Hair follicular keratinocyte (primary cell): ENCODE measurements at places on chromosomes 13 and 19. TPM values are rescaled to one million over a fixed set of nuclear protein-coding genes. Genes with fewer than 3 reads are reported as not detected.

Gene KIR3DL1
- total RNA-seq: not detected in 2 replicates

Gene LIPE
- total RNA-seq: 20.8 and 23.8 TPM in 2 replicates

Gene RNF17
- not detected in 2 replicates for total RNA-seq

Gene VSIG10L
- total RNA-seq: 0.08 and 0.62 TPM in 2 replicates

Gene CBY2
- not detected in 2 replicates for total RNA-seq

Gene CEACAM16
- total RNA-seq: not detected in 2 replicates

Gene BCAM
- total RNA-seq: 35.2 and 40.1 TPM in 2 replicates

Gene GPALPP1
- 11.9 and 16.4 TPM in 2 replicates for total RNA-seq

Gene SCAF1
- 28.1 and 35.2 TPM in 2 replicates for total RNA-seq

Gene VRK3
- 22.0 and 29.4 TPM in 2 replicates for total RNA-seq

Gene ICAM4
- 0.08 and 0.15 TPM in 2 replicates for total RNA-seq

Gene IGSF23
- not detected in 2 replicates for total RNA-seq

Gene LYPD3
- 18.9 and 22.7 TPM in 2 replicates for total RNA-seq

Gene SLC25A42
- 0.99 and 2.8 TPM in 2 replicates for total RNA-seq

Gene ELSPBP1
- total RNA-seq: not detected in 2 replicates

Gene SLC6A16
- total RNA-seq: not detected in 2 replicates

Gene GIPR
- total RNA-seq: 0.15 and 1.4 TPM in 2 replicates

Gene PHLDB3
- 15.8 and 25.2 TPM in 2 replicates for total RNA-seq

Gene MCEMP1
- not detected in 2 replicates for total RNA-seq

Gene GPR12
- not detected in 2 replicates for total RNA-seq

Gene ZNF714
- total RNA-seq: 2.4 and 3.9 TPM in 2 replicates

Gene GPR183
- not detected in 2 replicates for total RNA-seq

Gene CLC
- total RNA-seq: not detected in 2 replicates

Gene ZNF541
- total RNA-seq: not detected in 2 replicates

Gene SIGLEC8
- not detected in 2 replicates for total RNA-seq

Gene LILRA1
- total RNA-seq: not detected in 2 replicates

Gene ZNF285
- total RNA-seq: 1.2 and 9.5 TPM in 2 replicates

Gene TNNI3
- 2.6 and 4.0 TPM in 2 replicates for total RNA-seq

Gene CALR3
- total RNA-seq: 0.11 and 0.16 TPM in 2 replicates

Gene C1QTNF9
- not detected in 2 replicates for total RNA-seq

Gene KLF2
- 0.31 TPM in 1 of 2 replicates, not detected in the other for total RNA-seq
